HS-27A (cell line): ENCODE measurements at places on chromosomes 6 and 20.

DNA sequence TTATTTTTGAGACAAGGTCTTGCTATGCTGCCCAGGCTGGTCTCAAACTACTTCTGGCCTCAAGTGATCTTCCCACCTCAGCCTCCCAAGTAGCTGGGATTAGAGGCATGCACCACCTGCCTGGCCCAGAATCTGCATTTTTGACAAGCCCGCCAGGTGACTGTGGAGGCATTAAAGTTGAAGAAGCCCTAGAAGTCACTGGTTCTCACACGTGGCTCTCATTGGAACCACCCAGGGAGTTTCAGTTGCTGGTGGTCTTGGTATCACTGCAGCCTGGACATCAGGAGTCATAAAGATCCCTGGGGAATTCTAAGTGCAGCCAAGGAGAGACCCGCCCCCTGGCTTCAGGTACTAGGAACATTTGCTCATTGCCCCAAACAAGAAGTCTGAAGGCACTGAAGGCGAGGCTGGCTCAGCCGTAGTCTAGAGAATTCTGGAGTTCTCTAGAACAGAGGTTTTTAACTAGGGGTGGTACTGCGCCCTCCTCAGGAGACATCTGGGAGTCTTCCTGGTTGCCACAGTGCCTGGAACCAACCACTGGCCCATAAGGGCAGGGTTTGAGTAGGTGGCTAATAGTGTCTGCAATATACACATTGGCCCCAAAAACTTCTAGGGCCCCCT is 182.8 kb downstream of the ZMYND8 start:
- no peak for DNase-seq

DNA sequence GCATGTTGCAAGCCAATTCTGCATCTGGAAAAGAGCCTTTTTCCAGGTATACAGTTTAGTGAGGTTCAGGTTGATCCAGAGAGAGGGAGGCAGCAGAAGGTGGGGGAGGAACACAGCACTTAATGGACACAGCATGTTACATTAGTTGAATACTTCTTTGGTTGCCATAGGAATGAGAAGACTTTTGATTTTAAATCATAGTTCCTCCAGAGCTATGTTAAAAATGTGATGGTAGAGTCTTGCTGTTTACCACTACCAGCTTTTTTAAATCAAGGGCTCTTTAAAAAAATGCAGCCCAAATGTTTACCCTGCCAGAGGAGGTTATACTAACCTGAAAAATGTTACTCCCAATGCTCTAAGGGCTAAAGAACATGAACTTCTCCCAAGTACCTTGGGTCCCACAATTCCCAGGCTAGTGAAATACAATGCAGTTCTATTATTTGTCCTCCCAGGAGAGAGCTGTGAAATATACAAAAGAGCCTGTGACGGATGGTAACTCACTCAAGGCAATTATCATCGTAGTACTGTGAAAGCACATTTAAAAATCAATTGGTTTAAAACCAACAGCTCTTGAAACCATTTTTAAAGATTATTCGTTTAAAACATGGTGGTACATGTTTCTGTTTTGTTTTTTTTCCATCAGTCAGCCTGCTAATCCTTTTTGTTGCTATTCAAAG is 6.9 kb upstream of the PHACTR1 start:
- no peak for DNase-seq

DNA sequence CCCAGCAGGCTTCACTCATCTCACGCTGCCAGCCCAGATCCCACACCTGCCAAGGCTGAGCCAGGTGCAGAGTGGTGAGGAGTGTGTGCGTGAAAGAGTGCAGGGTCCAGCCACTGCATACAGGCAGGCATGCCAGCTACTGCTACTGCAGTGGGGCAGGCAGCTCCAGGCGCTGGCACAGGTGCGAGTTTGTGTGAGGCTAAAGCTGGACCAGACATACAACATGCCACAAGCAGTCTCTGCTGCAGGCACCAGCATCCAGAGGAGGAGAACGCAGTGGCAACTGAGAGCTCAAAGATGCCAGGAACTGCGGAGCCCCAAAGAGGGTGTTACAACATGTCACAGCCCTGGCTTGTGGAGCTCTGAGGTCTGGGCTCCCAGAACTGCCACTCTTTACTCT is 149.8 kb downstream of the EYS start:
- DNase-seq = no peak

DNA sequence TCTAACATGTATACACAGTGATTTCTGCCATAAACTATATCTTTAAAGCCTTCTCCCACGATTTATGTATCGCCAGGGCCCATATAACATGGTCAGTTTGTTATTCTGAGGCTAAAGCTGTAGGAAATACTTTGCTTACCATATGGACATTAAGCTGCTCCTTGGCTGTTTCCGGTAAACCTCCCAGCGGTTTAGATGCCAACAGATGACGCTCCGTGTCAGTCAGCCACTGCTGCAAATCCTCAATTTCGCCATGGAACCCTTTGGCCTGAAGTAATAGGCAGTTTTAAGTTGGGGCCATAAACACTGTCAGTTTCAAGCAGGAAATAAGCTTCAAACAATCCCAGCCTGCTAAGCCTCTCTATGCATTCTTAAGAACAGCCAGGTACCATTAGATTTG is 145.4 kb downstream of the DST start:
- DNase-seq = no peak

DNA sequence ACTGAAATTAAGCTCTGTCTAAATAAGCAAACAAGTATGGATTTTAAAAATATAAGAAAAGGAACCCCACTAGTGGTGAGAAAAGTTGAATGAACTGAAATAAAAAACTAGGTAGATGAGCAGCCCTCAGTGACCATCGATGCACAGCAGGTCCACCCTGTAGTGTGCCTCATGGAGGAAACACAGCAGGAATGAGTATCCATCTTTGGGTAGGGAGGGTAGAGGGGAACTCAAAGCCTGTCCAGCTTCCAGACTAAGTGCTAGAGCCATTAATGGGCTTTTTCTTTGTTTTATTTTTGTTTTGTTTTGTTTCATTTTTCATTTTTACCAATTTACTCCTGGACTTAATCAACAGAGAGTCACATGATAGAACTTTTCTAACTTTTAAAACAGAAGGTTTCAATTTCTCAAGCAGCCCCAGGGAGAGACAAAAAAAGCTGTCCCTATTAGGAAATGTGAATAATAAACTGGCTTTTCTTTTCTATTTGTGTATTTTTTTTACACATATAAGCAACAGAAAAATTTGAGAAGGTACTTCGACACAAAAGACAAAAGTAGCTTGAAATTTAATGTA is 700.6 kb downstream of the HACE1 start:
- DNase-seq = no peak

DNA sequence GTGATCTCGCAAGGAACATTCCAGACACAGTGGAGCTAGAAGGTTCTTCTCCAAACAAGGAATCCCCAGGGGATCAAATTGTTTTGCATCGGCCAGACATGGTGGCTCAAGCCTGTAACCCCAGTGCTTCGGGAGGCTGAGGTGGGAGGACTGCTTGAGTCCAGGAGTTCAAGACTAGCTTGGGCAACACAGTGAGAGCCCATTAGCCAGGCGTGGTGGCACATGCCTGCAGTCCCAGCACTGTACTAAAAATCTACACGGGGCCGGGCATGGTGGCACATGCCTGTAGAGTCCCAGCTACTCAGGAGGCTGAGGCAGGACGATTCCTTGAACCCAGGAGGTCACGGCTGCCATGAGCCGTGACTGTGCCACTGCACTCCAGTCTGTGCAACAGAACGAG is 15.3 kb downstream of the GMEB2 start:
- no peak for DNase-seq

DNA sequence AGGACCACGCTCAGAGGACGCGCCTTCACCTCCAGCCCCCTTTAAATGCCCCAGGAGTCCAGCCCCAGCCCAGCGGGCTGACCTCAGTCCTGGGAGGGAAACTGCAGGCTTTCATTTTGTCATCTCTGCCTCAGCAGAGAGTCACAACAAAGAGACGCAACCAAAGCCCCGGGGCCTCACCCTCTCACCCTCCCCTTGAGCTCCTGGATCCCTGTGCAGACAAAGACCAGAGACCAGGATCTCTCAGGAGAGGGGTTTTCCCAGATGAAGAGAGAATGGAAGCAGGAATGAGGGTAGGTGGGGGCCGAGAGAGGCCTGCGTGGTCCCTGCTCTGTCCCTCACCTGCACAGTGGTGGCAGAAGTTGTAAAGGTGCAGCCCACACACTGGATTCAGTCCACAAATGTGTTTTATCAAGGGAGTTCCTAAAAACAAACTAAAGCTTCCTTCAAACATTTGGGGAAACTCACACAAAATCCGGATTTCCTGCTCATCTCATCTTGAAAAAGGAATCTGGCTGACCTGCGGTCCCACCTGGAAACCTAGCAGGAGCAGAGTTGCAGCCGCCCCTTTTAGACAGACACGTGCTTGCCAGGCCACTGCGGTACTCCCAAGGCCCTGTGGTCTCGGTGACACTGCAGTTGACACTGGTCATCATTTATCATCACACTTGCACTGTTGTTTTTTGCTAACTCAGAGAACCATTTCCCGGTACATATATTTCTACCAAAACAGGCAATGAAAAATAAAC is 27.1 kb downstream of the PTGIS start:
- no peak for DNase-seq

DNA sequence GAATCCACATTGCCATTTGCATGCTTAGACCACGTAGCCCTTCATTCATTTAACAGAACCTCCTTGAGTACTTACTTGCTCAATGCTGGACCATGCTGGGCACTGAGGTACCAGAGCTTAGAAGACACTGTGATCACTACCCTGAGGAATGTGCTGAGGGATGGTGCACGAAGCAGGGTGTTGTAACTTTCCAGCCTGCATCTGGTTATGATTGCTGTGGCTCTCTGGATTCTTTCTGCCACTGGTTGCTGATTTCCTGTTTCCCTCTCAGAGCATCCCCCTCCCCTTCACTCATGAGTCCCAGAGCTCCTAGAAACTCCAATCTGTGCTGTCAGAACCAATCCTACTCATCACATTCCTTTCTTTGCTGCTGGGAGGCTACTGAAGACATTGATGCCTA is 537.4 kb downstream of the PTPRT start:
- no peak for DNase-seq

DNA sequence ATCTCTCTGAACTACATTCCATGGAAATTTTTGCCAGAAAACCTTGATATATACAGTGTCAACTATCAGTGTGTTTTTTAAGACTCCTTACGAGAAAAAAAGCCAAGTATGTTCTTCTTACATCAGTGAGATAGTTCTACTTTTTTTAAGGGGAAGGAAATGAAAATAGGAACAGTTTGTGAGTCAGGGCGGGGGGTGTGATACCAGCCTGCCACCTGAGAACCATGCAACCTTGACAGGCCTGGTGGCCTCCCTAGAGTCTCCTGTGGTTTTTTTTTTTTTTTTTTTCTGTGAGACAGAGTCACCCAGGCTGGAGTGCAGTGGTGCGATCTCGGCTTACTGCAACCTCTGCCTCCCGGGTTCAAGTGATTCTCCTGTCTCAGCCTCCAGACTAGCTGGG is 96.3 kb upstream of the GCM1 start:
- DNase-seq = no peak

DNA sequence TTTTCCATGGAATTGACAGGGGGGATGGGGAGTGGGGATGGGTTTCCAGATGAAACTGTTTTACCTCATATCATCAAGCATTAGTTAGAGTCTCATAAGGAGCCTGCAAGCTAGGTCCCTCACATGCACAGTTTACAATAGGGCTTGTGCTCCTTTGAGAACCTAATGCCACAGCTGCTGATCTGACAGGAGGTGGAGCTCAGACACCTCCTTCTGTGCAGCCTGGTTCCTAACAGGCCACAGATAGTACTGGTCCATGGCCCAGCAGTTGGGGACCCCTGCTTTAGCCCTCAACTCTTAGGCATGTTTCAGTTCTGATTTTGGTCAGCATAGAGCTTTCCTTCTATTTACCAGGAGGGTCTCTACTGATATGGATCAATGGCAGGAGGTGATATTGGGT is 251.6 kb downstream of the LAMA2 start:
- DNase-seq = no peak

DNA sequence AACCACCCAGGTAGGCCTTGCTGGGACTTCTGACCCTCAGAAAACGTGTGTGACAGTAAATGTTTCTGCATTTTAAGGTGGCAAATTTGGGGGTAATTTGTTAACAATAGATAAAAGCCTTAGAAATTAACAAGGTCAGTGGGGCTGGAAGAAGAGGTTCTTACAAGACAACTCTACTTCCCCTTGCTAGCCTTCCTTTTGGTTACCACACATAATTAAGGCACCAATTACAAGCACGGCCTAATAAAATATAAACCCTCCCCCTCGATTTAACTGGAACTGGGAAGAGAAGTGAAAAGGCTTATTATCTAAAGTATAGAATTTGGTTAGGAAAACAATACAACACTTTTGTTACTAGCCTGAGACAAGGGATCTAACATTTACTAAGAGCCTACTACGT is 38.8 kb downstream of the ELOVL5 start:
- DNase-seq = no peak

- DNase-seq = no peak
Observed at GRCh38 chr6:103784117-103784516, 1075.6 kb downstream of the HACE1 start.

DNA sequence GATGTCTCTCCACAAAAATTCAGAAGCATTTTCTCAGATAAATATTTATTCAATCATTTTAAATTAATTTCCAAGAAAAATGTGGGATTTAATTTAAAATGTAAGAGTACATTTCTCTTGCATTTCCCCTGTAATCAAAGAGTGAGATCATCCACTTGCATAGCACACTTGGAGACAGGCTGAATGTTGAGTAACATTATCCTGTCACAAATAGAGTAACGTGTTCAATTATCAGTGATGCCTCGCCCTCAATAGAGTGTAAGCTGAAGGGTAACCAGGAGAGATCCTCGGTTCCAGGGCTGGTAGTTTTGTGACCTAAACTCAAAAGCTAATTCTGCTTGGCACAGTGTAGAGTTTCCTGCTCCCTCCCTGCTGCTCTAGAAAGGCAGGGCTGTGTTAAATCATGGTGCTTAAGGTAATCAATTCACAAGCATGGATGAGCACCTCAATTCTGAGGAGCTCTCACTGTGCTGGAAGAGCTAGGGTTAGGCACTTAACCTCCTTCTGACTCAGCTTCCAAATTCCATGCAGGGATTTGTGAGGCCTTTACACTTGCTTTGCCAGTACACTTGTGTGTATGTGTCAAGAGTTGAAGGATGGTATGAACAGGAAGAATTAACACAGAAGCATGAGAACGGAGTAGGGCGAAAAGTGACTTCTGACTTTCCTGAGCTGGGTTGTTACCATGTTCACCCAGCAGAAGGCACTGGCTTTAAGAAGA is 56.6 kb downstream of the MMUT start:
- DNase-seq = no peak
